ENCODE measurements at places on chromosomes 7 and 10. TPM values are rescaled to one million over a fixed set of nuclear protein-coding genes. Genes with fewer than 3 reads are reported as not detected.

NRP1 gene
- 1.9 TPM for total RNA-seq

SPDYE1 gene
- total RNA-seq: not detected

CYP3A4 gene
- total RNA-seq: not detected

A1CF gene
- total RNA-seq: 0.28 TPM

PDE1C gene
- not detected for total RNA-seq

PON3 gene
- not detected for total RNA-seq

ESYT2 gene
- 103 TPM for total RNA-seq

CDH23 gene
- 7.8 TPM for total RNA-seq

TMEM176A gene
- not detected for total RNA-seq

PRKCQ gene
- 67.2 TPM for total RNA-seq

INMT gene
- total RNA-seq: 1.7 TPM

CEP55 gene
- total RNA-seq: 0.35 TPM

DNA sequence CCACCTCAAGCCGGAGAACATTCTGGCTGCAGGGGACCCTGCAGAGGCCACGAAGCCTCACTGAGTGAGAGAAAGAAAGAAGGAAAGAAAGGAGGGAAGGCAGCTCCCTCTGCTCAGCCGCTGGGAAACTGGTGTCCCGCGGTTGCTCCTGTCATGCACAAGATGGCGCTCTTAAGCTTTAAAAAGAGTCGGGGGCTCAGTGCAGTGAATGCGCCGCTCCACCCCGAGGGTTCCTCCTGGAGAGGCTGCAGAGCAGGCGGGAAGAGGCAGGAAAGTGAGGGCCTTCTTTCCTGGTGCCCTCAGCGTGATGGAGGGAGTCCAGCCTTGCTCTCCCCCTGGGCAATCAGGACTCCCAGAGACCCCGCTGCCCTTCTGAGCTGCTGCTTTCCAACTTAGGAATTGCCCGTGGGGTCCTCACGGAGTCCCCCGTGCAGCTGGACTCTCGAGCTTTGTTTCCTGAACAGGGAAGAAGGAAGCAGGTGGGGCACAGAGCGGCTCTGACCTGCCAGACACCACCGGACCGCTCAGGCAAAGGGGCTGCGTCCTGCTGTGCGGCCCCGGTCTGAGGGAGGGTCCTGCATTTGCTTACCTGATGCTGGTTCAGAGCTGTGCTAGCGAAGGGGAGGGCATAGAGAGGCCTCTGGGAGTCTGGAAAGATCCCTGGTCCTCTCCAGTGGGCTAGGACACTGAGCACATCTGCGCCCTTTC is 141.9 kb upstream of the MKI67 start:
- no peak for DNase-seq

- no peak for DNase-seq
These were observed 8.8 kb upstream of the CRPPA start for GRCh38 chr7:16430133-16430532.

GRCh38 chr10:106405141-106405540 is 759.4 kb downstream of the SORCS1 start:
- no peak for DNase-seq

DNA sequence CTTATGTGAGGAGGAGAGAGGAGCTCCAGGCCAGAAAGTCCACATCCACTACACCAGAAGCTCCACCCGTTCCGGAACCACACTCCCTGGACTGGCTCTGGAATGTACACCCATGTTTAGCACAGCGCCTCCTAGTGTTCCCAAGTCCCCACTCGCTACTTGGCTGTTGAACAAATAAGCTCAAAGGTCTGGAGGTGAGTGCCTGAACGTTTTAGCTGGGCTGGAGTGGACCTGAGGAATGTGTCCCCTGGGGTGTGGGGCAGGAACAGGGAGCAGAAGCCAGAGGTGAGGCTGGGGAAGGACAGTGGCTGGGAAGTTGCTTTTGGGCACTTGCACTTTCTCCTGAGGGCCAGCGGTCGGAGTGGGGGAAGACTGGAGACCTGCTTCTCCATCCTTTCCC is 164.1 kb upstream of the CDCA7L start:
- DNase-seq: no peak

DNA sequence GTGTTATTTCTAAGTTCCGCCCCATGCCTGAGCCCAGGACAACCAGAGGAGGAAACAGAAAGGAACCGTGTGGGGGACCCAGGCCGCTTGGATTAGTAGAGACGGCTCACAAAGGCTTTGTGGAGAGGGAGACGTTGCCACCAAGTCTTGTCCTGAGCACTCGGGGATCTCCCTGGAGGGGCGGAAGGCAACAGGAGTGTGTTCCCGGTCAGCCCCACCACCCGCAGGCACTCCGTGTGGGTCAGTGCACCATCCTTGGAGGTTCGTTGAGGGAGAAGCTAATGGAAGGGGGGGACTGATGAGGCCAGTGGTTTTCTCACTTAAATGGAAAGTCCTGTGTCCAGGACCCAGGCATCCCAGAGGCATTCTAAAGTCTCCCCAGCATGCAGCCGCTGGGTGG is 26.7 kb upstream of the EN2 start:
- DNase-seq: no peak

- DNase-seq: no peak
These were observed 56.0 kb downstream of the NDUFB2 start for GRCh38 chr7:140752533-140752932.

DNA sequence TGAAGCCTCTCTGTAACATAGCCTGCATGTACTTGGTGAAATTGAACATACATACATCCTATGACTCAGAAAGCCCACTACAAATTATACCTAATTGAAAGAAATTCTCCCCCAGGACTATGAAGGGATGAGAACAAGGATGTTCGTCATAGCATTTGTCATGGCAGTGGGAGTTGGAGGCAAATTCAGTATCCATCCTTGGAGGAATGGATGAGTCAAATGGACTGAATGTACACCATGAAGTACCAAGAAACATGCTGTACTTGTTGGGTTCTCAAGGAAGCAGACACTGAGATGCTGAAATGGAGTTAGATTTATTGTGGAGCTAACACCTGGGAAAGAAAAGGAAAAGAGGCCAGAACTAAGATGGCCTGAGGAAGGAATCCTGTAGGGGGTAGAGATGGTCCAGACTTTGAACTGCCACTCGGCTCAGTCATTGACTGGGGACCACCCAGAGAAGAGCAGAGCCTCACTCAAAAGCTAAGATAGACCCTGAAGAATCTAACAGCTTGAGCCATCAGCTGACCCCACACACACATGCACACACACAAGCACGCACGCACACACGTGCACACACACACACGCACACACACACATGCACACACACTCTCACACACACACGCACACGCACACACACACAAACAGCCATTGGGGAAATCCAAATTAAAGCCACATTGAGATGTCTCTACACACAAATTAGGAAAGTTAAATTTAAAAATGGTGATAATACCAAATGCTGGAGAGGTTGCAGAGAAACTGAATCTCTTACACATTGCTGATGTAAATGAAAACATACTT is 22.3 kb downstream of the AOC1 start:
- DNase-seq: no peak

DNA sequence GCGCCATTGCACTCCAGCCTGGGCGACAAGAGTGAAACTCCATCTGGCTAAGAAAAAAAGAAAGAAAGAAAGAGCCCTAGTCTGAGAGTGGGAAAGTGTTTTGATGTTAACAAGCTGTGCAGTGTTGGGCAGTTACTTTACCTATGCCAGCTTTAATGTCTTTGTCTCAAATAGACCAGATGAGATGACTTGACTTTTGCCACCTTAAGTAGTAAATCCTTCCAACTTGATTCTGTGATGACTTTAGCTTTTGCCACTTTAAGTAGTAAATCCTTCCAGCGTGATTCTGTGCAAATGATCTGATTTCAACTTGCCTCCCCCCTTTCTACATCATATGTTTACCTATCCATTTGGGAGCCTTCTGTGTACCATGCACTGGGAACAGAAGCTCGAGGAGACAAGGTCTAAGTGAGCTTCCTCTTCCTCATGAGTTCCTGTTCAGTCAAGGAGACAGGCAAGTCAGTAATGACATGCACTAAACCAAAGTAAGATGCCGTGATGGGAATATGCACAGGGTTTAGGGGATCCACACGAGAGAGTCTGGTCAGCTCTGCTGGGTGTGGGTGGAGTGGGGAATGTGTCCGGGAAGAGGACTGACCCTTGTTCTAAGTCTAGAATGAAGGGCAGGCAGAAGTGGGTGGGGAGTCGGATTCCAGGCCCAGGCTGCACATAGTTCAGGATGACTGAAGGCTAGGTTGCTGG is 17.2 kb downstream of the INPP5F start:
- DNase-seq: no peak

- no peak for DNase-seq
These were observed at the start of gene GPNMB for GRCh38 chr7:23246555-23246954. TSS of gene GPNMB (plus strand) at chr7:23246775. CDS start at chr7:23246858, 83 bp downstream.

GRCh38 chr7:56033671-56034432 is 17.4 kb downstream of the PSPH start:
- peak; percentile 68 for DNase-seq

- no peak for DNase-seq
These were observed 331.0 kb downstream of the LRMDA start for GRCh38 chr10:75762431-75762802.

DNA sequence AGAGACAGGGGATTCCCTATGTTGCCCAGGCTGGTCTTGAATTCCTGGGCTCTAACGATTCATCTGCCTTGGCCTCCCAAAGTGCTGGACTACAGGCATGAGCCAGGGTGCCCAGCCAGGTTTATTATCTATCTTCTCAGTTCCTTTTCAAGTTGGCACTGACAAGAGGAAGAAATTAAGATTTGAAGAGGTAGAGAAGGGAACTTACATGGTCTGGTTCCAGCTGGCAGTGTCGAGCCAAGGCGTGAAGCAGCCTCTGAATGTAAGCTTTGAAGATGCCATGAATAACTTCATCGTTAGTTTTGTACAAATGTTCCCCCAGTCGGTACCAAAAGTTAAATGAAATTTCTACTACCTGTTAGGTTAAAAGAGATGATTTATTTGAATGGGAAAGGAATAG is 57.7 kb downstream of the TNPO3 start:
- no peak for DNase-seq

GRCh38 chr10:34241226-34242000 is 573.7 kb downstream of the PARD3 start:
- DNase-seq: no peak

GRCh38 chr10:27893358-27893954 is 105.4 kb downstream of the ODAD2 start:
- no peak for DNase-seq

- DNase-seq: peak; percentile 69
These were observed 47.4 kb downstream of the DENND11 start for GRCh38 chr7:141654551-141654950.

DNA sequence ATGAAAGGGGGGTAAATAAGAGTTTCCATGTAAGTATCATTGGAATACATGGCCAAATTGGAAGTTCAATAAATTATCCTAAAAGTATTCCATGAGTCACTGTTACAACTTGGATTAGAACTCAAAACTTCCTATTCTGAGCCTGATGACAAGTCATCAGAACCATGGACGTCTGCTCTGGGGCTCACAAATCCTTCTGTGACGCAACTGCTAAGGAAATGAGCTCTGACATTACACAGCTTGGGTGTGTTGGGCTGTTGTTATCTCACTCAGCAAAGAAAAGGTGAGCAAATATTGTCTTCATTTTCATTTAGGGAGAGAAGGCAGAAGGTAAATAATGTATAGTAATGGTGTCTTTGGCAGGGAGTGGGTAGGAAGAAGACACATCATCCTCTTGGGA is 214.8 kb upstream of the ADO start:
- no peak for DNase-seq

- DNase-seq: no peak
These were observed 205.6 kb downstream of the AUTS2 start for GRCh38 chr7:69803699-69804516.

GRCh38 chr7:35375516-35375915 is 121.6 kb upstream of the TBX20 start:
- DNase-seq: no peak

GRCh38 chr10:28811639-28812349 is 134.5 kb downstream of the BAMBI start:
- no peak for DNase-seq

- DNase-seq: no peak
These were observed 45.7 kb downstream of the SORCS3 start for GRCh38 chr10:104686829-104687228.

DNA sequence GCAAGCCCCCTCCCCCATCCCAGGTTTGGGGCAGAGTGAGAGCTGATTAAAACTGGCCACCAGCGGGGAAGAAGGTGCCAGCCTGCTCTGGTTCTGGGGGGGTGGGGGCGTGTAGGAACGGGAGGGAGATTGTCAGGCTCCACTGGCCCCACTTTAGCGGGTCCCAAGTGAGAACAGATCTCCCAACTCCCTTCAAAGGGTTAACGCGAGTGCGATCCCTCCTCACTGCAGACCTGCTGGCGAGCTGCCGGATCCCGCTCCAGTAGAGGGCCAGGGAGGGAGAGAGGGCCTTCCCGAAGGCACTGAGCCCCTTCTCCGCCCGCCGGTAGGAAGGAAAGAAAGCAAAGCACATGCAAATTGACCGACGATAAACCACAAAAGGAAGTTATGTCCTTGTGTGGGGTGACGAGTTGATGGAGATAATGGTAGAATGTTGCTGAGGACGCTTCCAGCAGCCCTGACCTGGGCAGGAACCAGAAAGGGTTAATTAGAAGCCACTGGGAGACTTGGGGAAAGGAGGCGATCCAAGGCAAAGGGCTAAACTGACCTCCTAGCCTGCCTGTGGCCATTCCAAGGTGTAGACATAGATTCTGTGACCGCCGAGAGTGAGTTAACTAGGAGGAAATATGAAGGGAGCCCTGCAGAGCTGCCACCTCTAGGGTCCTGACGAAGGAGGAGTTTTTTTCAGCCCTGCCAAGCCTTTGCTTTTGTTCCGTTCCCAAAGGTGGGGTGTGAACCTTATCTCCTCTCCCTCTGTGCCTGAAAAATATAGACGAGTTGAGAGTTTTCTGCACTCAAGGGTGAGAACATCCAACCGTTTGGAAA is 1.5 kb downstream of the NRG3 start:
- no peak for DNase-seq

GRCh38 chr10:89235073-89235798 is 16.3 kb downstream of the LIPA start:
- DNase-seq: no peak

DNA sequence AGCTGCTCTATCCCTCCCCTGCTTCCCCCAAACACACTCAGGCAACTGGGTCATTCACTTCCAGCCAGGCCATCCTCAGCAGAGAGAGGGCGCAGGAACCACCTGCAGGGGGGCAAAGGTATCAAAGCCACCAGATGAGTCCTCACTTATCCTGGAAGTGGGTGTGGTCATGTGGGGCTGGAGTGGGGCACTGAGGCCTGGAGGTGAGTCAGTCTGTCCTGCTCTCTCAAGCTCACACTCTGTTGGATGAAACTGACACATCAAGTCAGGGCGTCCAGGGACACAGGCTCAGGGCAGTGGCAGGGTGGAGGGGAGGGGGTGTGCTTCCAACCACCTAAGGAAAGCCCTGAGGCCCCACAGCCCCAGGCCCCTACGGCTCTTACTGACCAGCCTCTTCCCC is 8.0 kb upstream of the ELFN1 start:
- DNase-seq: no peak

DNA sequence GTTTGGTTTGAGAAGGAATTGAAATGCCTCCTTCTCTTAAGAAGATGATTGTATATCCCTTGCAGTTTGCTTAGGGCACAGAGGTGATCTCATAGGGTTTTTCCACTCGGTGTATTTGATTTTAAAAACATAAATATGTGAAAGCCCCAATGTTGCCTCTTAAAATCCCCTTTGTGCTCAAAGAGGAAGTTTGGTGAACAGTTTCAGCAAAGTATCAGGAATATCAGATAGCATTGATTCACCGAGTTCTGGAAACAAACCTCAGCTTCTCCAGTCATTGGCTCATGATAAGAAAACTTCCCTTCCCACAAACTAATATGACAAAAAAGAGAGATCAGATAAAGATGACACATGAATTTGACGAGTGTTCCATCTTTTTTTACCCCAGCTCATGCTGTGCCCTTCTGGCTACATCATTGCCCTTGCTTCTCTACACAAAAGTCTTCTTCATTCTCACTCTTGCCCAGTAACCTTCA is 20.1 kb upstream of the SMNDC1 start:
- no peak for DNase-seq

- no peak for DNase-seq
These were observed 89.6 kb upstream of the ITGB1 start for GRCh38 chr10:33047655-33048054.

All from T-cell (primary cell).